Fibroblast of skin of left biceps (primary cell): ENCODE measurements at places on chromosomes 5 and 9.
A peak's percentile ranks its signal among the peaks of the same experiment; 100 is the strongest.

DNA sequence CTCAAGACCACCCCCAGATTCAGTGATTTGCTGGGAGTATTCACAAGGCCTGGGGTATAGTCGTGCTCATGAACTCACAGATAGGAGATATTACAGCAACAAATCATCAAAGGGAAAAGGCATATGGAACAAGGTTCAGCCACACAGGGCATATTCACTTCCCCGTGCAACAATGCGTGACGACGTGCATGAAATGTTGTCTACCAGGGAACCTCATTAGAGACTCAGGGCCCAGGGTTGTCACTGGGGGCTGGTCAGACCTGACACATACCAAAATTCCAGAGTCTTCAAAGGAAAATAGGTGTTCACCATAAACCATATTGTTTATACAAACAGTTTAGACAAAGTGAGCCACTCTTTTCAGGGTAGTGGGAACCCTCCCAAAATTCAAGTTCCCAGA, 212.4 kb downstream of the RFK start:
- DNase-seq: no peak

GRCh38 chr9:134923466-134923865, 5.8 kb upstream of the FCN1 start:
- DNase-seq: no peak

DNA sequence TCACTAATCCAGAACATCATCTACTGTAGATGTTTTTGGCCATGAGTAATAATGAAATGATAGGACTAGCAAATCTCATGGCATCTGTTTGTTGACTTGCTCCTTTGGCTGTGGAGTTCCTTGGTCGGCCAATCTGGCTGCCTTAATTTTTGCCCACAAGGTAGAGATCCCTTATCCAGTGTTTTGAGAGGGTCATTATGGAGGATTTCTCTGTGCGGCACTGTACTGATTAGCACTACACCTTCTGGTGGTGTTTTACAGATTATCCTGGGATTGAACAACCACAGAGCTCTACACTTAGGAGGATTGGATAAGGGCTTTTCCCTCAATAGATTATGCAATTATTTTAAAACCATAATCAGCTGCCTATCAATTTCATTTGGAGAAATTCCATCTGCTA, 3.2 kb upstream of the ENHO start:
- no peak for DNase-seq

DNA sequence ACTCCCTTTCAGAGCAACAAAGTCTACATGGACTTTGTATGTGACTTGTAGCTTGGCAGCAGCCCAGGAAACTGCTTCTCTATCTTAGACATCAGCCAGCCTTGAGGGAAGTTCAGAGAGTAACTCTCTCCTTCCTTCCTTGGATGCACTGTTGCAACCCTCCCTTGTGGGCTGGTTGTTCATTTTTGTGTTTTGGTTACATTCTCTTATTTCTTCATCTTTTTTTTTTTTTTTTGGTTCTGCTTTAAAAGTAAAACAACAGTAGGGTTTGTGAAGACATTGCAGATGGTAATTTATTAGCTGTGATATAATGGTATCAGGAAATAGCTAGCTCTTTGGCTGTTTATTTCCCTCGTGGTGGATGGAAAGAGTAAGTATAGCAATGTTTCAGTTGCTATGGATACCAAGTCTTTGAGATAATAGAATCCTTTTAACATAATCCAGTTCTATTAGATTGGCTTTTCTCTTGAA, 97.9 kb upstream of the MAMDC2 start:
- DNase-seq: peak; percentile 67

DNA sequence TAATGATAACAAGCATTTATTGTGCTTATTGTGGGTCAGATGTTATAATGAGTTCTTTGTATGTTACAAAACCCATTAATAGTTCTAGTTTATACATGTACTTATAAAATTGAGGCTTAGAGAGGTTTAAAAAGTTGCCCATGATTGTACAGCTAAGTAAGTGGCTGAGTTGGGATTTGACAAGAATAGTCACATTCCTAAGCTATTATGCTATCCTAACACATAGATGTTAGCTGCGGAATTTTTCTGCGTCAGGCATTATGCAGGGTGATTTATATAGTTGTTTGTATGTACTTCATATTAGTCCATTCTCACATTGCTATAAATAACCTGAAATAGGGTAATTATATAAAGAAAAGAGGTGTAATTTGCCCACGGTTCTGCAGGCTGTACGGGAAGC, 12.5 kb downstream of the COMMD10 start:
- DNase-seq: no peak

DNA sequence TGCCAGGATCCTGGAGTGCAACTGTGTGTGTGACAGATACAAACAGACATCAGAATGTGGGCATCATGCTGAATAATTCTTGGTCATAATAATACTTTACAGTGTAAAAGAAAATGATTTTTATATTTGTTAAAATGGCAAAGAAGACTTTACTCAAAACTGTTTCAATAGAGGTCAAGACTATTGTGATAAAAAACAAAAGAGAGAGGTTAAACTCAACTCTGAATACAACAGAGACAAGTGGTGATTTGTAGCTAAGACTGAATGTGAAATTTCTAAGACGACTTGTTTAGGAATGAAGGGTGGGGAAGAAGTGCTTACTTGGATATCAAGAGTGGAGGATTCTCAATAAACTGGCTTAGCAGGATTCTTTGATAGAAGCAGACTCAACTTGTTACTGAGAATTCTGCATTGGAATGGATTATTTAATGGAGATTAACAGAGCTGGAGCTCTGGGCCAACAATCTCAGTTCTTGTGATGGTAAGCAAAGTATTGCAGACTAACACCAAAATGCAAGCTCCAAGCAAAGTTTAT, 457.4 kb upstream of the CDH18 start:
- no peak for DNase-seq

- peak; percentile 40 for DNase-seq
Observed at GRCh38 chr9:83432104-83432627, 106.0 kb downstream of the FRMD3 start.

DNA sequence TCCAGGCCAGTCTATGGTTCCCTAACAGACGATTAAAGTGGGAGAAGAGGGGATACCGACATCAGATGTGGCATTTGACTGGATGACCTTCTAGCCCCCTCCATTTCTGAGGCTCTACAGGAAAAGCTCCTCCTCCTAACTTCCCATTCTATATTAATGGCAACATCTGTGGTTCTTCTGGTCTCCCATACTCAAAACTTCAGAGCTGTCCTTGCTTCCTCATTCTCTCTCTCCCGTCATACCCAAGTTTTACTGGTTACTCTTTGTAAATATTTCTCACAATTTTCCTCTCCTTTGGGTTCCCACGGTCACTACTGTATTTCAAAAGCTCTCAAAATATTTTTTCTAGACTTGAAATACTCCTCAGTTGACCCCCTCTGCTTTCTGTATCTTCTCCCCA, 36.0 kb upstream of the IL7R start:
- DNase-seq: no peak

DNA sequence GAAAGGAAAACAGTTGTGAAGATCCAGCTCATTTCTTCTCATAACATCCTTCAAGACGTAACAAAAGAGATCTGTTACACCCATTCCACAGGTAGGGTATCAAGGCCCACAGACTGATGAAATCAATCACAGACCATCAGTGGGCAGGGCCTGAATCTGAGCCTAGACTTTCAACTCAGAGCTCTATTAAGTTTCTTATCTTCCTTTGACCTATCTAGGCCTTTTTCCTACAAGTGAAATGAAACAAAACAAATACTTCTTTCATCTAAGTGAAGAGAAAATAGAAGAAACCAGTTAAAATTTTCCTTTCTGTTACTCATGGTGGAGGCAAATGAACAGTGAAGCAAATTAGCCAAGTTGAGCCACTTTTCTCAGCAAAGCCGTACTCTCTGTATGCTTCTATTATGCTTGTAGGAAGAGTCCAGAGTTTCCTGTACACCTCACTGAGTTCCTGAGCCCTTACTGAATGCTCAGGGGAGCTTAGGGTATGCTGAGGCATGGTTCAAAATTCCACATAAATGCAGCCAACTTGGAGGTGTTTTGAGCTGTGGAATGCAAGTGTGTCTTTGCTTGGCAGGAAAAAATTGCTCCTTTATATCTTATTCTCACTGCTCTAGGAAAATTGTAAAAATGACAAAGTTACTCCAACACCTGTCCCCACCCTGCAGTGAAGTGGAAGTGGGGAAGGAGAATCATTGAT, 91.9 kb downstream of the FEM1C start:
- DNase-seq: peak; percentile 35

GRCh38 chr9:35730486-35730854, 1.5 kb downstream of the TLN1 start:
- no peak for DNase-seq

GRCh38 chr9:104772714-104773510, 9.0 kb downstream of the NIPSNAP3B start:
- DNase-seq: no peak

DNA sequence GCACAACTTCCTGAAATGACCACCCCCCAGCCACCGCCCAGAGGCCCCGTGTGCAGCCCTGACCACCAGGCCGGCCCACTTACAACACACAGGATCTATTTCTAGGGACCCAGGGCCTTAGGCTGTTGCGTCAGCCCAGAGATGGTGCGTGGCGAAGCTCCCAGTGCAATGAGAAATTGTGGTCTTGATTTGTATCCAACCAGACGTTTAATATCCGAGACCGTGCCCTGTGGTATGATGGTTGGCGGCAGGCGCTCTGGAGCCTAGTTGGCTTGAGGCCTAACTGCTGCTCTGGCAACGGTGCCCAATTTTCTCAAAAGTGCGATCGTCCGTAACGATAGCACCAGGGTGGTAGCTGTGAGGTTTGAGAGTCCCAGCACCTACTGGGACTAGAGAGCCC, 32.6 kb upstream of the SLC6A19 start:
- DNase-seq: no peak

DNA sequence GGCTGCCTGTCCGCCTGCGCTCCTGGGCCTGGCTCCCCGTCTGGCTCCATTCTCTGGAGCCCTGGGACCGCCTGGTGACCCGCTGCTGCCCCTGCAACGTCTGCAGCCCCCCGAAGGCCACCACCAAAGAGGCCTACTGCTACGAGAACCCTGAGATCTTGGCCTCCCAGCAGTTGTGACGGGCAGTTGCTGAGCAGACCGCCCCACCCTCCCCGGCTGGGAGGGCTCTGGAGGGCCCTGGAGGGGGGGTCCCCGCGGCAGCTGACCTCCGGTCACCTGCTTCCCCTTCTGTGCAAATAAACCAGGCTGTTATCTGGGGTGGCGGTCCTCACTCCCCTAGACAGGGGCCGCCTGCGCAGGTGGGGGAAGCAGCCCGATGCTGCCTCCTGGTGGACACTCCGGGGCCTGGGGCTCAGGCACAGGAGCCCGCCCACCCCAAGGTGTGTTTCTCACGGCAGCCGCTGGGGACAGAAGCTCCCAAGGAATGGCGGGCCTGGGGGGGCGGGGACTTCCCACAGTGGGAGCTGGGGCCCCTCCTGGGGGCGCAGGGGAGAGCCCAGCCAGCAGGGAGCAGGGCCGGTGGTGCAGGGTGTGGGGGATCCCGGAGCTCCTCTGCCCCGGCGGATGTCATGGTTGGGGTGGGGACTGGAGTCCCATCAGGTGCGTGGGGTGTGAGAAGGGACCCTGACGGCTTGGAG, 4.7 kb upstream of the TUBB4B start:
- no peak for DNase-seq

GRCh38 chr9:31394015-31394473, 990.4 kb upstream of the ACO1 start:
- DNase-seq: no peak

- no peak for DNase-seq
Observed at GRCh38 chr9:22147813-22148527, 138.9 kb upstream of the CDKN2B start.

- DNase-seq: no peak
Observed at GRCh38 chr5:24347158-24347557, 297.6 kb downstream of the CDH10 start.

GRCh38 chr5:124259017-124259416, 487.4 kb downstream of the ZNF608 start:
- DNase-seq: no peak

DNA sequence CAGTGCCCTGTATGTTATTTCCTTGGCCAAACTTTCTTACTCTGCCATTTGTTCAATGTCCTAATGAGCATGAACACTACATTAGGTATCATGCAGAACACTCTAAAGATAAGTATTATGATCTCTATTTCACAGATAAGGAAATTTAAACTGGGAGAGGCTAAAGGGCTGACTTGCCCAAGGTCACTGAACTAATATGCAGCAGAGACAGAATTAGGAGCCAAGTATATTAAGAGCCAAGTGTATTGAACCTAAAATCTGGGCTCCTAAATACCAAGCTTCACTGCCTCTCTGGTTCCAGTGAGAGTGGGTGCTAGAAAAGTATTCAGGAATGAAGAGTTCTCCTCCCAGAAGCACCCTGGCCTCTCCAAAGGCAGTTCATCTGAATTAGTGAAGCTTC, 13.5 kb downstream of the NR4A3 start:
- DNase-seq: no peak

DNA sequence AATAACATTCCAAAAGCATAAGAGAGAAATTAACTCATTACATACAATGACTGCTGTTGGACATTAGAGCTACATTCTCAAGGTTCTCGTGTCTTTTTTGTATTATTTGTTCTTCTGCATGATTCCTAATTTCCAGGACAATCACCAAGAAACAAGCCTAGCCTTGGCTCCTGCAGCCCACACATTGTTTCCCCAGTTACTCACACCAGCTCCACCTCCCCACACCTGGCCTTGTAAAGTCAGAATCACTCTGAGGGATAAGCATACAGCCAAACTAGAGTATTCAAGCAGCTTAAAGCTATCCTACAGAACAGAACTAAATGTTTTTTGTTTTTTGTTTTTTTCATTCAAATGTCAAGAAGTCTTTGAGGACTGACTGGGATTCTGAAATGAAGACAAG, 189.2 kb downstream of the HINT1 start:
- no peak for DNase-seq

DNA sequence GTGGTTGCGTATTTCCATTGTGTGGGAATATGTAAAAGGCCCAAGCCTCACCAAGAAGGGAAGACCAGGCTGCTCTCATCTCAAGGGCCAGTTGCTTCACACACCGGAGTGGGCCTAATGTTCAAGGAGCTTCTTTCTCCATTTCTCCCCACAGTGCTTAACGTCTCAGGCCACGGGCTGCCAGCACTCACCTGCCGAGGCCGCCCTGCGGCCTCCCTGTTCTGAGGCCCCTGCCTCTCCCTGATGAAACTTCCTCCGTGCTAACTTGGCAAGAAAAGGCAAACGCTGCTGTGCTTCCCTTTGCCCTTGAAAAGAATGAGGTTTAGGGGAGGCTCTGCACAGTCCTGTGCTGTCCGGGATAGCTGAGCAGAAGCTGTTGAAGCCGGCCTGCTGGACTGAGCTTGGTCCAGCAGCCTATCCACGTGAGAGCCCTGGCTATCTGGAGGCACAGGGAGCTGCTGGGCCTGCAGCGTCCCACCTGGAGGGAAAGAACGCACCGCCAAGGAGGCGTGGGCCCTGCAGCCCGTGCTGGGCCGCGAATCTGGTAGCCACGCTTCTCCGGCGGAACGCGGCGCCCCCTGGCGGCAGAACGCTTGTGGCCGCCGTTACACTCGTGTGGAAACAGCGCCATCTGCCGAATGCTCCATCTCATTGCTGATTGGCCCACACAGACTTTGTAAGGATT, 73.5 kb upstream of the PRSS3 start:
- peak; percentile 10 for DNase-seq

GRCh38 chr5:4204276-4205141, 608.9 kb downstream of the IRX1 start:
- no peak for DNase-seq

- no peak for DNase-seq
Observed at GRCh38 chr5:79464695-79465332, 49.1 kb downstream of the HOMER1 start.
